Fibroblast of skin of right biceps (primary cell): ENCODE measurements at places on chromosomes 1 and 21.

GRCh38 chr1:27865821-27866220, 6.5 kb upstream of the THEMIS2 start:
- DNase-seq = no peak

- no peak for DNase-seq
These were observed 146.3 kb upstream of the DNAH14 start for GRCh38 chr1:224783006-224783651.

- DNase-seq = no peak
These were observed 9.2 kb downstream of the PDXK start for GRCh38 chr21:43728154-43728466.

GRCh38 chr1:95518310-95518709, 284.3 kb downstream of the RWDD3 start:
- no peak for DNase-seq

- DNase-seq = no peak
These were observed 56.1 kb downstream of the KCTD3 start for GRCh38 chr1:215623162-215623561.
